ENCODE measurements at places on chromosomes 5 and 9.

- DNase-seq, result no peak
Observed at GRCh38 chr5:149403923-149404745, 25.0 kb upstream of the IL17B start.

DNA sequence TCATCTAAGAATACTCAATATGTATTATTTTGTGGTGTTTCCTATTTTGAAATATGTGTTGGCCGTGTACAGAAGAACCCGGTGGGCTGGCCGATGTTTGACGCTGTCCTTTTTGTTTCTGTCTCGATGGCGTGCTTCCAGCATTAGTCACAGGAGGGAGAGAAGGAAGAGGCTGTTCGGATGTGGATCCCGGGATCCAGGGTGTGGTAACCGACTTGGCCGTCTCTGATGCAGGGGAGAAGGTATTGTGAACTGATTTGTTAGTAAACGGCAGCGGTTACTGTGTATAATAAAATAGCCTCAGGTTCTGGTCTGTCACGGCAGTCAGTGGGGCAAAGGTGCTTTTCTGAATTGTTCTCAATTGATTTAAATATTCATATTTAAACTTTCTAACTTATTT is 275.0 kb downstream of the ARHGEF28 start:
- DNase-seq, result no peak

GRCh38 chr9:93057703-93058354 is 672 bp upstream of the SUSD3 start:
- no peak for DNase-seq

- no peak for DNase-seq
Observed at GRCh38 chr5:157682257-157682656, 10.9 kb downstream of the C5orf52 start.

- no peak for DNase-seq
Observed at GRCh38 chr9:134775081-134775951, 105.3 kb upstream of the FCN2 start.

GRCh38 chr5:128213340-128213739 is 129.8 kb downstream of the SLC12A2 start:
- DNase-seq, result no peak

- no peak for DNase-seq
Observed at GRCh38 chr9:76921165-76921564, 15.3 kb upstream of the PRUNE2 start.

GRCh38 chr9:123485216-123485615 is 129.2 kb downstream of the CRB2 start:
- DNase-seq, result no peak

DNA sequence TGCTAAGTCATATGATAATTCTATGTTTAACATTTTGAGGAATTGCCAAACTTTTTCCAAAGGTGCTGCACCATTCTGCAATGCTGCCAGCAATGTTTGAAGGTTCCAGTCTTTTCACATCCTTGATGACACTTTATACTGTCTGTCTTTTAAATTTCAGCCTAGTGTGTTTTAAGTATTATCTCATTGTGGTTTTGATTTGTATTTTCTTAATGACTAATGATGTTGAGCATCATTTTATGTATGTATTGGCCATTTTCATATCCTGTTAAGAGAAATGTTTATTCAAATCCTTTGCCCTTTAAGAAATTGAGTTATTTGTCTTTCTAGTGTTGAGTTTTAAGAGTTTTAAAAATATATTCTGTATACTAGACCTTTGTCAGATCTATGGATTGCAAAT is 5.0 kb upstream of the TEX48 start:
- DNase-seq, result no peak

- no peak for DNase-seq
Observed at GRCh38 chr9:4794691-4795090, 1.9 kb downstream of the RCL1 start.

- no peak for DNase-seq
Observed at GRCh38 chr5:170339780-170340167, 42.2 kb upstream of the LCP2 start.

- no peak for DNase-seq
Observed at GRCh38 chr9:20684875-20685696, 1.0 kb downstream of the FOCAD start.

- DNase-seq, result peak; percentile 83
Observed at GRCh38 chr5:5494489-5495402, 72.3 kb downstream of the ICE1 start.

DNA sequence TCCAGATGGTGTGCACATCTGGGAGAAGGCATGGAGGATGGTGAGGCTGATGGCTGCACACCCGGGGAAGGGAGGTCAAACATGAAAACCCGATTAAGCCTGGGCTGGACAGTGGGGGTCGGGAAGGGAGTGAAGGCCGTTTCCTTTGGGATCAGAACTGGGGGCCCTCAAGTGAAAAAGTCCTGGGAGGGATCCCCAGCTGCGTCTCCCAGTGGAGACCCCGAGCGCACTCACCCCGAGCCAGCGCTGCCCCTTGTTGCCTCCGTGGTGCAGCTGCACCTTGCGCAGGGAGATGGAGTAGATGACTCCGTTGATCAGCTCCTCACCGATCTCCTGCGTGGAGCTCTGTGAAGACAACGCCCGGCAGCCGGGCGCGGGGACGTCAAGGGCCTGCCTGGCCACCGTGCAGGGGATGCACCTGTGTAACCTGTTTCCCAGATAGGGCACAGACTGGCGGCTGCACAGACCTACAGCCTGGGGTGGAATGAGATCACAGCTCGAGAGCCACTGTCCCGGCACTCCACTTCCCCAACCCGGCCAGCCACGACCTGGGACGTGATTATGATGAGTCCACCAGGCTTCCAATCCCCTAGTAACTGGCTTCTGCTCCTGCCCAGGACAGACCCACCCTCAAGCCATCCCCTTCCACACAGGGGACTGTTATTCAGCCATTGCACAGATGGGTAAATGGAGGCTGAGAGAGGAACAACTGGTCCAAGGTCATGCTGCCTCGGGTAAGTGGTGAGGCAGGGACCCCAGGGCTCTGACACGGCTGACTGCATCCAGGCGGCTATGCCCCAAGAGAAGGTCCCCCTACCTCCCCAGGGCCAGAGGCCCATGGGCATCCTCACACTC is 9.0 kb downstream of the RALGDS start:
- DNase-seq, result no peak

DNA sequence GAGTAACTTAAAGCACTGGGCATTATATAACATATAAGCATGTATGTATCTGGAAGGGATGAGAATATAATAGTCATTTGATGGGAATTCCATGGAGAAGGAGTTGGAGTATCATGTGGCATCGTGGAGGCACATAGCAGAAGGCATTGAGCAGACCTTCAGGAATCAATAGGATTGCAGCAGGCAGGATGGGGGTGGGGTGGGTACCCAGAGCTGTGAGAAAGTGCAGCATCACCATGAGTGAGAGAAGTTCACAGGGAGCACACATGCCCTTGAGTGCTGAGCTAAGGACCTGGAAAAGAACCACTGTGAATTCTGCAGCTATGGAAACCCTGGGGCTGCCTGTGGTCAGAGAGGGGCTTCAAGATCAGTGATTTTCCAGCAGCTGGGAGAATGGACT is 57.3 kb downstream of the MED10 start:
- no peak for DNase-seq

DNA sequence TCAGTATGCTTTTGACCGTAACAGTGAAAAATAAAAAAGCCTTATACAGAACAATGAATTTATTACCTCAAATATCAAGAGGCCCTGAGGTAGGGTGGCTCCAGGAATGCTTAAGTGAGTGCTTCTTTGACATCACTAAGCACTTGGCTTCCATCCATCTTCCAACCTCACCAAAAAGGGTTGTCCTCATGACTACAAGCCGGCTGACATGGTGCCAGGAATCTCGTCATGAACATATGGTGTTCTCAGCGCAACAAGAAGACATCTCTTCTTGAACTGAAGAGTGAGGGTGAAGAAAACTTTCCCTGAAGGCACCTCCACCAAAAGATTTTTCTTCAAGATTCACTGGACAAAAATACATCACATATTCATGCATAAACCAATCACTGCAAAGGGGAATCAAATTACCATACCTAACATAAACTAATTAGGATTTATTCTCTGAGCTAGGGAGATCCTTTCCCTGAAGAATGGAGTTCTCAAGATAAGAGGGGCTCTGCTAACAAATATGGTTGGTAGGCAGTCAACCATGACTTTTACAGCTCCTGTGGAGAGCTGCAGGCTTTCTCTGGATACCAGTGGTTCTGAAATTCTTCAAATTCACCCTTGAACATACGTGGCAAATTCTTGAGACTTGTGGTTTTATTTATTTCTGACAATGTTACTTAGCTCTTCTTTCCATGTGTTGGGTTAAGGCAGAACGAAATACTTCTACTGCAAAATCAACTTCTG is 49.5 kb downstream of the AGXT2 start:
- DNase-seq, result no peak

DNA sequence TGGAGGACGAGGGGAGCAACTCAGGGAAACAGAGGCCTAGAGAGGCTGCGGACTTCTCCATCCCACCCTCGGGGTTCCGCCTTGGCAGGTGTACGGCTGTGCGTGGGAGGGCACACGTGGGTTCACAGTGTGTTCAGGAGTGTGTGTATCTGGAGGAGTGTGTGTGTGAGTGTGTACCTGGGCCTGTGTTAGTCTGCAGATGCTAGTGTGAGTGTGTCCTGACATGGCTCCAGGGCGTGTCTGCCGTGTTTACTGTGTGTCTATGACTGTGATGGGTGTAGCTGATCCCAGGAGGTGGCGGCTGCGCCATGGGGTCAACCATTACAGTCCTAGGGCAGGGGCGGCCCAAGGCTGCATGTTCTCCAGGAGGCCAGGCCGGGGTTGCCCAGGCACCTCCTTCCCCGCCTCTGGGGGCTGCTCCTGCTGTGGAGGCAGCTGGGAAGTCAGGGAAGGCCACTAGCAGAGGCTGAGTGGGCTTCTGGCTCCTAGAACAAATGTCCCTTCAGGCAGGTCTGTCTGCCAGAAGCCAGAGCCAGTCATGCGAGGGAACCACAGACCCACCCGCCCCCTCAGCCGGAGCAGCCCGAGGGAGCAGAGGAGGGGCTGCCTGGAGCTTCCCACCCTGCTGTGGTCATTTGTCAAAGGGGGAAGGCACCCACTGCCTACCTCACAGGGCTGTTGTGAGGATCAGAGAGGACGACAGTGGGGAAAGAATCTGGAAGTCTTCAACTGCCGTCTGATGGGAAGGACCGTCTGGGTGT is 21.4 kb downstream of the CRB2 start:
- DNase-seq, result no peak

GRCh38 chr9:19922476-19923118 is 133.8 kb upstream of the SLC24A2 start:
- DNase-seq, result no peak

DNA sequence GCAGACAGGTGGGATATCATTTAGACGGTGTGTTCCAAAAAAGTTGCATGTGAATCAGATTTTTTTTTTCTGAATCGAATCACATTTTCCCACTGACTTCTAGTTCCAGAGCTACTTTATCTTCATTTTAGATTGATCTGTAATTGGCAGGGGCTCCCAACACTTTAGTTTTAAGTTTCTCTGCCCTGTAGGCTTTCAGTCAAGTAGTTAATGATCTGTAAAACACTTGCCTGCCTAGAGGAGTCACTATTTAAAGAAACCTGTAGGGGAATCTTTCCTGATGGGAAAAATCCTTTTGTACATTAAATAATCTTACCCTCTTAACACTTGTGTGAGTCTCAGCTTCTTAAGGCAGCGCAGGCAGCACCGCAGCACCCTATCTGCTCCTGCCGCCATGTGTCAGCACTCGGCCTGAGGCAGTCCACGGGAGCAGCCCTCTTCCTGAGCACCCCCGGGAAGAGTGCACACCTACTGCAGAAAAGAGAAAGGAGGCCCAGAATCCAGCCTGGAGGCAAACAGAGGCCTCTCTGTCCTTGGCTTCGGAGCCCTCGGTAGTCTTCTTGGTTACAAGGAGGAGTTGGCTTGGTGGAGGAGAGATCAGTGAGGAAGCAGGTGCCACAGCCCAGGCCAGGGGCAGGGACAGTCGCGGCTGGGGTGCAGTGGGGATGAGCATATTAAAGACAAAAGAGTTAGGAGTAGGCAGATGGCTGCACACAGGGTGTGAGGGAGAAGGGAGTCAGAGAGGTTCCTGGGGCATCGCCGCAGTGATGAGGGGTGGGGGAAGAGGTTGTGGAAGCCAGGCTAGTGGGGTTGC is 209.3 kb downstream of the GAPVD1 start:
- DNase-seq, result no peak

GRCh38 chr5:75617736-75618352 is 6.6 kb downstream of the ANKDD1B start:
- no peak for DNase-seq

DNA sequence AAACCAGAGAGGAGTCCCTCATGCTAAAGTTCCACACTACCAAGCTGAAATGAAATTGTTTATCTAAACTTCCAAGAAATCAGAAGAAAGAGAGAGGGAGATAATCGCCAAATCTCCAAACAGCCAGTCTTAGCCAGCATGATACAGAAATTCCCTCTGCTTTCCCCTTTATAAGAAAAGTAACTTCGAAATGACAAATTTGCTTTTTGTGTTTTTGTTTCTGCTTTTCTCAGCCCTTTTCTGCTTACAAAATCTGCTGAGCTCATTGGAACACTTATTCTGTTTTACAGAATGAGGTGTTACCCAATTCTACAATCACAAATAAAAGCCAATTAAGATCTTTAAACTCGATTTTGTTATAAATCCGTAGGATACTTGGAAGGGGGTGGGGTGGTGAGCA is 72.9 kb downstream of the SFXN1 start:
- DNase-seq, result no peak

GRCh38 chr9:237141-237857 is 22.6 kb downstream of the DOCK8 start:
- no peak for DNase-seq

GRCh38 chr5:137016783-137017324 is 482.3 kb downstream of the SPOCK1 start:
- DNase-seq, result no peak

DNA sequence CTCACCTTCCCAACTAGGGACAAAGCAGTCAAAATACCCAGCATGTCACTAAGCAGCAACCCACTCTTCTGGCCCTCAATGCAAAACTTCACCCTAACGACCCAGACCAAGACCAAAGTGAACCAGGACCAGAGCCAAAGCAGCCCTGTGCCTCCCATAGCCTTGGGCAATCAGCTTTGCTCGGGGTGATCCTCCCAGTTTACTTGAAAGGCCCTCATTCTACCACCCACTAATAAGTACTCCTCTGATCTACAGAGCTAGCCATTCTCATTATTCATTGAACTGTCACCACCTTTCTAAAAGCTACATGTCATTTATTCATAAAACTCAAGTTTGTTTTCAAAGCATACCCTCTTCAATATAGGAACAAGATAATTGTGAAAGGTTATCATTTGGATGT is 221.0 kb downstream of the FRMD3 start:
- no peak for DNase-seq

DNA sequence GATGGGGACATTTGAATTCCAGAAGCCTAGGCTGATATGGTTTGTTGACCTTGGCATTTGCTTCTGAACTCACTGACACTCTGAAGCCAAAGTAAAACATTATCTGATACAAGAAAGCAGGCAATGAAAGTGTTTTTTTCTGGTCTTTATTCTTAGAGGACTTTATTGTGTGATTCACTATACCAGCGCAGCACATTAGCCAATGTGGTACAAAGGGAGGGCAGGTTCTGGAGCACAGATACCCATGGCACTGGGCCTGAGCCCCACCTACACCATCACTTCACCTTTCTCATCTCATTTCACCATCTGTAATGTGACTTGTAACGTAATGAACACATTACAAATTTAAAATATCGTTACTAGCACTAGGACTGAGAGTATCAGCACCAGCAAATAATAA is 89.7 kb upstream of the ZNF366 start:
- DNase-seq, result no peak

- no peak for DNase-seq
Observed at GRCh38 chr5:15116996-15117395, 245.4 kb upstream of the ANKH start.

GRCh38 chr9:36959681-36960574 is 74.1 kb downstream of the PAX5 start:
- DNase-seq, result no peak

GRCh38 chr5:59648949-59649921 is 244.3 kb downstream of the PDE4D start:
- no peak for DNase-seq
